ENCODE measurements at places on chromosomes 3 and 15.

GRCh38 chr3:45123581-45124269 lies 22.5 kb downstream of the CDCP1 start:
- peak; percentile 85 for ATAC-seq

- no peak for ATAC-seq
Observed at GRCh38 chr15:75895731-75896130, 7.9 kb upstream of the FBXO22 start.

GRCh38 chr15:59294574-59295260 lies 78.0 kb downstream of the MYO1E start:
- peak; percentile 76 for ATAC-seq

GRCh38 chr3:189588070-189588469 lies 43.1 kb upstream of the TP63 start:
- no peak for ATAC-seq

DNA sequence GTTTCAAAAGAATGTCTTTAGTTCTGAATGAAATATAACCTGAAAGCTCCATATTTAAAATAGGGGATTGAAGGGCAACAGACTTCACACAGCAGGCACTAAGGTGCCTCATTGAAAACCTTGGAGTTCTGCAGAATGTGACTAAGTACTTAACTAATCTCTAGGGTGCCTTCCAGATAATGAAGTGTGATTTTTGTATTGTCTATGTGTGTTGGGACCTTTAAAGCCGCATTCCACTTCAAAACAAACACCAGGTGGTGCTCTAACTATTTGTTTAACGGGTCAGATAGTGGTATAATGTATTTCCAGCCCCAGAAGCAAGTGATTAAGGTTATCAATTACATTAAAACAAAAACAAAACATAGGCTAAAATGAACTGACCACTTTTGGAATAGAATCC lies 28.0 kb downstream of the TFG start:
- ATAC-seq, result peak; percentile 69

DNA sequence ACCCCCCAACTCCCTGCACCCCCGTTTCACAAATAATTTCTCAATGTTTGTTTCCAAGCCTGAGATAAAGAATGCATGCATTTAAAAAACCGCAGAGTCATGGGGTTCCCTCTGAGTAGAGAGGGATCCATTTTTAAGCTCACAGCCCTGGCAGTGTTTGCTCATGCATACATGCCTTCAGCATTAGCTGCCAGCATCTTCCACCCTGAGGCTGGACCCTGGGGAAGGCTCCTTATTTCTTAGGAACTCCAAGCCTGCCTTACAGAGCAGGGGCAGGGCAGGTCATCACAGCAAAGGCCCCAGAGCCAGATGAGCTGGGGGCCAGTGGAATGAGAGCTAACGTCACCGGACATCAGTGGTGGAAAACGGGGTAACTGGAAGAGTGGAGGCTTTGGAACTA lies 31.3 kb downstream of the TLE3 start:
- no peak for ATAC-seq

DNA sequence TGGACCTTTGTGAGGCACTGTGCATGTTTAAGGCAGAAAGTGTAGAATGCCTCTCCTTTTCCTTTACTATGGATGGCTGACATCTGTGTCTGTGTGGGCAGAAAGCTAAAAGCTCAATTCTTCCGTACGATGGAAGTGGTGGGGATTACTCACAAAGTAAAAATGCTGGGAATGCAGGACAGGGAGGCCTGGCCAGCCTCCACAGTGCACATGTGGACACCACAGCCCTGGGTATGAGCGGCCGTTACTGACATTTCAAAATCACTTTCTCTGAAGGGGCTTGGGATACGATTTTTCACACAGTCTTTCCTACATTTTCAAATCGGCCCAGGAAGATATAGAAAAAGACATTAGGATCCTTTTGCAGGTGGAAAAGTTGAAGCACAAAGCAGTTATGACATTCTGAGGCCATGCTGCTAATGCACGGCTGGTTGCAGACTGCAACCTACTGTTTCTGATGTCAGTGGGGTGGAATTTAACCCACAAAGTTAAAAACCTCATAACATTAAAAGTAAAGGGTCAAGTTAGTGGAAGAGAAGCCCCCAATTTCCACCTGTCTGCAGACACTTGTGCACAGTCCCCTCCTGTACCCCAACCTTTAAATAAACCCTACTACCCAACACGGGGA lies 27.9 kb downstream of the EHD4 start:
- peak; percentile 94 for ATAC-seq

DNA sequence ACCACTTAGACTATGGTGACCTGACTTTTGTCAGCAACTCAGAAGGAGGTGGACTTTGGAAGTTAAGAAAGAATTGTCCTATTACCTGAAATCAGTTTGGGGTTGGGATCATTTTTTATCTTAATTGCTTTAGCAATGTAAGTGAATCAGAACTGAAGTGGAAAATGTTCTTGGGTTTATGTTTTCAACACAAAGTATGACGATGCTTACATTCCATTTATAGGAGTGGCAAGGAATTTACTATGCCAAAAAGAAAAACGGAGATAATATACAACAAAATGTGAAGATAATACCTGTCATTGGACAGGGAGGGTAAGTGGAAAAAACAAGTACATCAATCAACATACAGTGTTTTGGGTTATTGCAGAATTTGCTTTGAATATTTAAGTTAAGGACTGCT lies 116.1 kb downstream of the PDE8A start:
- no peak for ATAC-seq
